ENCODE measurements at places on chromosomes 13 and 19.

DNA sequence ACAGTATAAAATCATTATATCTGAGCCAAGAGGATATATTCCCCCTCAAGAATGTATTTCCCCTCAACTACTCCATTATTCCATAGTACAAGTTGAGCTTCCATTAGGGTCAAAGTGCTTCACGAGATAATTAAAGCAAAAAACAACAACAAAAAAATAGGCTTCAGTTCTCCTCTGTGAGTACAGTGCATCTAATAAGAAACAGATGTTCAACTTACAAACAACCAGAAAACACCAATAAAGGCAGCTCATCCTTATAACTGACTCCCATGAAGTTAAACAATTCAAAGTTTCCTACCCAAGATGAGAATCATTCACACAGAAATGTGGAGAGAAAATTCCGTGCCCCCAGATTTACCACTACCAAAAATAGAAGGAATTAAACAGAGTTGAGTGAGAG is 854.4 kb downstream of the PCDH9 start:
- DNase-seq, result no peak

- no peak for DNase-seq
Measured at GRCh38 chr13:44212633-44213396, 160.8 kb upstream of the SERP2 start.

DNA sequence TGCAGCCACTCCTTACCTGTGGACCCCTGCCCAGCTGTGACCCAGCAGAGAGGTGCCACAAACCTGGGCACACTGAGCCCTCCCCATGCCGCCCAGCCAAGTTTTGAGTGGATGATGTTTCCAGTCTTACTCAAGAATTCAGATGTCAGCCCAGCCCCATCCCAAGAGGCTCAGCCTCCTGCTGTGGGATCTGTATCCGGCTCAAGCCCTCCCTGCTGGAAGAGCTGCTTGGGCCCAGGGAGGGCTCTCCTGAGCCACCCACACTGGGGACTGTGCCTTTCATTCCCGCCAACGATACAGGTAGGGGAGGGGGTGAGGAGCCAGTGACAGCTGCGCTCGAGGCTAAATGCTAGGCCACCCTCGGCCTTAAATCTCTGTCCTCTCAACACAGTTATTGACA is 5.9 kb upstream of the SLC7A9 start:
- no peak for DNase-seq

DNA sequence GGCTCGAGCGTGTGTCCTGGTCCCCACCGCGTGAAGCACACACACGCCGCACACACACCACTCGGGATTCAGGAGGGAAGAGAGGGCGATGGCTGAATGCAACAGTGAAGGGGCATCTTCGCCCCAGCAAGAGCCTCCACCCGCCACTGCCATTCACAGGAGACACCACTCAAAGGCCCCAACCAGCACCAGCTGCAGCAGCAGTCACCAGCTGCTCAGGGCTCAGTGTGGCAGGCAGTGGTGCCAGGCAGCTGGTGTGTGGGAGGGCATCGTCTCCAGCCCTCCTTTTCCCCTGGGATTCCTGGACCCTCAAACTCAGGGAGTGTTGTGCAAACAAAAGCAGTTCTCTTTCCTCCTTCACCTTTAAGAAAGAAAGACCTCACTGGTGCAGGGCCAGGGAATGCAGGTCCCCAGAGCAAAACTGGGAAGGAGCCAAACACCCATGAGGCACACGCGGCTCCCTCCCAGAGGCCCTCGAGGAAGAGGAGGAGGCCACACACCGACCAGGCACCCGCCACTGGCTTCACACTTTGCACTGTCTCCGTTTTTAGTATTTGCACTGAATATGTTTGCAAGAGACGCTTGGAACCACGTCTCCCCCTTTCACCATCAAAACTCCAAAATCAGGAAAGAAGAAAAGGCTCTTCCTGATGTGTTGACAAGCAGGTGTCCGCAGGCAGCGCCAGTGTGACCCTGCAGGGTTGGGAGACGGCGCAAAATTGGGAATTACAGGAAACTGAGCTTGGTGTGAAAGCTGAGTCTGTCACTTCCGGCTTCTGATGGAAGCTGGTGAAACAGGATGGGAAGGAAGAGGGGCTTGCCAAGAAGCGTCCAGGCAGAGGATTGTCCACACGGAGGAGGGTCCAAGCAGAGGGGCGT is 26.4 kb upstream of the F7 start:
- DNase-seq, result no peak

DNA sequence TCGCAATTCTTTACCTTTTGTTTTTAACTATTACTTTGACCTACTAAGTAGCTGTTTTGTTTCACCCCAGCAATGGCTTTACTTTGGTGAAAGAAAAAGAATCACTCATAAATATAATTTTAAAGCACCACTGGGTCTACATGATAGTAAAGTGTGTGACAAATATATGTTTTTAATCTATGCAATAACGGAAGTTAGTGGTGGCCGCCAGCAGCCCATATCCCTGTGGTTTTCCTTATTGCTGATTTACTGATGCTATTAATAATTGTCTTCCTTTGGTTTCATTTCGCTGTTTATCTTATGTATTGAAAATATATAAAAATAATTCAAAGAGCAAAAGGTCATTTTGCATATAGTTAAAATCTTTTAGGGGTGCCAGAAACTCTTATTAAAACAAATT is 491.3 kb downstream of the DIAPH3 start:
- DNase-seq, result no peak

DNA sequence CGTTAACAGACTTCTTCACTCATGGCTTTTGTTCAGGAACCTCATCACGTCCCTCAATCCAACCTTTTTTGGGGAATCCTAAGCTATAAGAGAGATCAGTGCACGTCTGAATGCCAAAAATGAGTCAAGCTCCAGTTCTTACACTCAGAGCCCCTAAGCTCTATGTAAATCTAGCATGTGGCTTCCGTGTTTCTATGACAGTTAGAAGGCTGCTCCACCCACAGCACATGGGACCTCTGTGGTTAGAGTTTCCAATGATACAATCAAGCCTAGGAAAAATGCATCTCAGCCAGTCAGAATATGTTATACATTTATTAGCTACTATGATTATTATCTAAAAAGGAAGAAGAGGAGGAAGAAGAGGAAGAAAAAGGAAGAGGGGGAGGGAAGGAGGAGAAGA is 135.9 kb downstream of the ENOX1 start:
- no peak for DNase-seq
